Cortex of kidney (tissue), 1 donor: ENCODE measurements at places on chromosomes 1 and 21.

DNA sequence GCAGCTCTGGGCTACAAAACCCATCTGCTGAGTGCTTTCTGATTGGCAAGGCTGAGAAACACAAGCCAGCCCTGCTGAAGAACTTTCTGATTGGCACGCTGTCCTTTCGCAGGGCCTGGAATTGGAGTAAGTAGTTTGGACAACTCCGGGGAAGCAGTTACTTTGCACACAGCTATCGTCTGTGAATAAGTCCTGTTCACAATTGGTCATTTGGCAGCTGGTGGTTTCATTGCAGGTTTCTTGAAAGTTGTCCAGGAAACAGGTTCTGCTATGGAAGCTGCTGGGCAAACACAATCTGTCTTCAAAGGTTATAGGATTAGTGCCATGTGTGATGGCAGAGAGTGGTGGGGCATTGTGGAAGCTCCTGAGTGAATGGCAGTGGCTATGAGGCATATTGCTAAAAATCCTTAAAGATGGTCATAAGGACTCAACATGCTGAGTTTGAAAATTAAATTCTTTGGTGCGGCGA lies at the start of gene KRTAP27-1:
Gene KRTAP27-1 (minus strand): TSS at position 419 of the 469 bp plus-strand sequence. CDS start 26 bp downstream, at position 393.
- DNase-seq: no peak

- no peak for DNase-seq
These were observed 11.3 kb downstream of the CACHD1 start for GRCh38 chr1:64480999-64481772.

DNA sequence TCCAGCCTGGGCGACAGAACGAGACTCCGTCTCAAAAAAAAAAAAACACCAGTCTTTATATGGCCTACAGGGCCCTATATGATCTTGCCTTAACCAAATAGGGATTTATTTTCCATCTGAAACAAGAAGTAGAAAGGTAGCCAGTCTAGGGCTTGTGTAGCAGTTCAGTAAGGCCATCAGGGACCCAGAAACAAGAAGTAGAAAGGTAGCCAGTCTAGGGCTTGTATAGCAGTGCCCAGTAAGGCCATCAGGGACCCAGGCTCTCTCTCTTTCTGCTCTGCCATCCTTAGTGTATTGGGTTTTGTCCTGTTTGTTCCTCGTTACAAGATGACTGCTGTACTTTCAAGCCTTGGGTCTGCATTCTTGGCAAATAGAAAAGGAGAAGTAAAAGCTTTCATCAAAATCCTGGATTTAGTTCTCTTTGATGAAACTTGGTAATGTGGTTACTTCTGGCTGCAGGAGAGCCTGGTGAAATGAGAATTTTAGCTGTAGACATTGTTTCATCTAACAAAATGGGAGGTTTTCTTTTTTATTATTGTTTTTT lies 46.1 kb downstream of the PKN2 start:
- no peak for DNase-seq

- DNase-seq: no peak
These were observed 14.5 kb upstream of the NLRP3 start for GRCh38 chr1:247401310-247402119.

DNA sequence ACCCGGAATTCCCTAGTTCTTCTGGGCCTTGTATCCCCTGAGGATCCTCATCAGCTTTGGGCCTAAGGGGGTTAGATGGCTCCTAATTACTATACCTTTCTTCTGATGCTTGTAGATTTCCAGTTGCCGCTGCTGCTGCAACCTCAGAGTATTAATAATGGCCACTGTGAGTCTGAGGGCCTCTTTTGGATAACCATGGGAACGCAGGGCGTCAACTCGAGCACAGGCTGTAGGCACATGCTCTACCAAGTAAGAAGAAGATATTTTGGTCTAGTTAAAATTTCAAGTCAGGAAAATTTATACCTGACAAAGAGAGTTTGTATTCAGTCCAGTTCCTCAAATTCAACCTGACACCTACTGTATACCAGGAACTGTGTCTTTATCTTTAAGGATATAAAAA lies 28.2 kb downstream of the UROD start:
- no peak for DNase-seq

DNA sequence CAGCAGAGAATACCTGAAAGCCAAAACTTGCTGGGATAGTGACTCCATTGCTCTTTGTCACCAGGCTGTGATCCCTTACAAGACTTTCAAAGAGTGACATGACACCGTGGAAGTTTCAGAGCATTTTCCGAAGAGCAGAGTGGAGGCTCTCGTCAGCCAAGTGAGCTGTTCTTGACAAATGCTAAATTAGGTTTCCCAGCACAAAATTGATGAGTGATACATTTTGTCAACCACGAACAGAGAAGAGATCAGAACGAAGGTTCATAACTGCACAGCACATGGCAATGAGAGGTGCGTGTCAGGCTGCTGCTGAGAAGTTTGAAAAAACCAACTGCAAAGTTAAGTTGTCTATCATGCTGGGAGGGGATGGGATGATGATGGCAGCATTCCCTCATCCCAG lies 184.4 kb upstream of the C1orf174 start:
- no peak for DNase-seq

DNA sequence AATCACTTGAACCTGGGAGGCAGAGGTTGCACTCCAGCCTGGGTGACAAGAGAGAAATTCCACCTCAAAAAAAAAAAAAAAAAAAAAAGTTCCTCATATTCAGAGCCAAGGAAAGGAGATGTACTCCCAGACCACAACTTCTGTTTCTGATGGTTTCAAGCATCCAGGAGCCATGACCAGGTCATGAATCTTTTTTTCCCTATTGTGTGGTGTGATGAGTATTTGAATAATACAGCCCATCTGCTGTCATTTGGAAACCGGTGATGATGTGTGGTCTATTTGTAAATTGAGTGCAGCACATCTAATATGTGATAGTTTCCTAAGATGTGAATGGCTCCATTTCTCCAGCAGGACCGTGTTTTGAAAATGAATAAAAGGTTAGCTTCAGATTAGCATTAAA lies 18.6 kb downstream of the PIK3CD start:
- DNase-seq: no peak

GRCh38 chr21:44478124-44478800 lies 23.0 kb downstream of the LRRC3 start:
- no peak for DNase-seq

- DNase-seq: no peak
These were observed 22.5 kb downstream of the SLC45A1 start for GRCh38 chr1:8340448-8340847.

DNA sequence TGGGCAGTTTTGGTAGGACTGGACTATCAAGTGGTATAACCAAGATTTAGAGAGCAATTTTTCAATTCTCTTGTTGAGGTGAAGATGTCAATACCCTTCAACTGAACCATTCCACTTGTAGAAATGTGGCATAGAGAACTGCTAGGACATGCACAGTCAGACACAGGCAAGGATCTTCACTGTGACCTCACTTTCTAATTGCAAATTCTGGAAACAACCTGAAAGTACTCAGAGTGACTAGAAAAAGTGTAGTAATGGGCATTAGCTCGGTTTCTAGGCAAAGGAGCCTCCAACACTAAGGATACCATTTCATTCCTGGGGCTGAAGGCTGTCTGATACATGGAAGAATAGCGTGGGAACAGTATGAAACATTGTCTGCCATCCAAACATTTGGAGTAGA lies 433.0 kb upstream of the RUNX1 start:
- no peak for DNase-seq

DNA sequence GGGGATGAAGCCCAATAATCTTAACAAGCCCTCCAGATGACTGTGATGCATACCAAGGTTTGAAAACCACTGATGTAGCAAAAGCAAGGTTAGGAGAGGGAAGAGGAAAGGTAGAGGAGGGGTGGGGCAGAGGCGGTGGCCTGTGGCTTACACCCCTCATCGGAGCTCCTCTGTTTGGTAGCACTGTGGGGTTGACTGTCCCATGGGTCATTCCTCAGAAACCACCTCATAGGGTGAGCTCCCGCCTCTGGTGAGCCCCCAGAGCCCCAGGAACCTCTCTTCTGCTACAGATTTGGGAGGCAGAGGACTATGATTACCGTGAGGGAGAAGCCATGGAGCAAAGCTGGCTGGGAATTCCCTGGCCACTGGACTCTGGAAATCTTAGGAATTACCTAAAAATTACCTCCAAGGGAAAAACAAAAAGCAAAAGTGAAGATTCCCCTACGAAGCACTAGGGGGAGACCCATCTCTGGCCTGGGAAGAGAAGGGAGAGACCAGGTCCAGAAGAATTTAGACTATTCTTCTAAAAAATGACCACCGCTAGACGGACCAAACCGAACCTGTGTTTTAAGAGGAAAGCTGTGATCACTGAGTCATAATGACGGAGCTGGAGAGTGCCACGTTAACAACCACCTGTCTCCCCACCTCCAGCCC lies 1.5 kb upstream of the RASSF5 start:
- no peak for DNase-seq

GRCh38 chr1:232445361-232446106 lies 184.4 kb downstream of the SIPA1L2 start:
- no peak for DNase-seq

GRCh38 chr1:245440922-245441321 lies 286.1 kb downstream of the KIF26B start:
- no peak for DNase-seq
